WERI-Rb-1 (cell line): ENCODE measurements at places on chromosomes 4 and X.
A peak's percentile ranks its signal among the peaks of the same experiment; 100 is the strongest.

GRCh38 chr4:71872767-71873415 lies 89.0 kb upstream of the GC start:
- no peak for DNase-seq

DNA sequence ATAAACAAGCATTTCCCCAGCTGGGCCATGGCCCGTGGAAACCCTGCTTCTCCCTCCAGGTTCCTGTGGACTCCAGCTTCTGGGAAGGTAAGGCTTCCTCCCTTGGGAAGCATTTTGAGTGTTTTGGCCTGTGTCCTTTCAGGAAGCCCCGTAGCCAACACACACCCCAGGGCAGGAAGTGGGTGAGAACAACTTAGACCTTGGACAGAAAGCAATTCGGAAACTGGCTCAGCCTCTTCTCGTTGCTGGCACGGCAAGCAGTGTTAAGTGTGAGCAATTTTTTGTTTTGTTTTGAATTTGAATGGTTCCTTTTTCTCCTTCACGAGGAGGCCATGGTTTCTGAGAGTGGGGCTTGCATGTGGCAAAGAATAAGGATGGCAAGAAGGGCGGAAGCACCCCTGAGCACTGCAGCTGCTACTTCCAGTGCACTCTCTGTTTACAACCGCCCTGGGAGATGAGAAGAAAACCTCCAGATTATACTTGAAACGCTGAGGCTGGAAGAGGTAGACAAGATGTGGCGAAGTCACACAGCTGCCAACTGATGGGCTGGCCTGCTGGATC lies 14.1 kb upstream of the CYTL1 start:
- DNase-seq, result no peak

DNA sequence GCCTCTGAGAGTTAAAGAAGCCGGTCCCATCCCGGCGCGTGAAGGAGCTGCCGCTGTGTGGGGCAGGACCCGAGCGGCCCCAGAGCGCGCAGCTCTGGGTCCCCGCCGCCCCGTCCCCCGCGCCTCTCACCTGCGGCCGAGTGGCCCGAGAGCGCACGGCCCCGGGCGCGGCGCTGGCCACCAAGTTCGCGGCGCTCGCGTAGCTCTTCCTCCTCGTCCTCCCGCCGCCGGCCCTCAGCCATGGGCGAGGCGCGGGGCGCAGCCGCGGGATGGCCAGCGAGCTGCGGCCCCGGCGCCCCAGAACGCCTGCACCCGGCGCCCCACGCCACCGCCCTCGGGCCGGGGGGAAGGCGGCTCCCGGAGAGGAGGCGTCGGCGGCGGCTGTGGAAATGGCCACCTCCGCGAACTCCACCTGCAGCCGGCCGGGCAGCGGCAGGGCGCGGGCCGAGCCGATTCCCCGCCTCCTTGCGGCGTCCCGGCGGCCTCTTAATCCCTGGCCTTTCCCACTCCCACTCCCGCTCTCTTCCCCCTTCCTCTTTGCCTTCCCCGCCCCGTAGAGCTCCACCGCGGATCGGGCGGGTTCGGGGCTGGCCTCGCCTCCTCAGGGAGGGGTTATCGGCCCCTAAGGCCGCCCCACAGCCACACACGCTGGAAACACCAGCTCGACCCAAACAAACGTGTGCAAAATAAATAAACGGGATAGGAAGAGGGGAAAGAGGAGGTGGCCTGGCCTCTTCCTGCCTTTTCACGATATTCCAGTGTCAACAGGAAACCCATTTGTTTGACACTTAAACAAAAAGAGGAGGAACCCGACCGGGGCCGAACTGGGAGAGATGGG lies at the start of gene SH3D19:
Gene SH3D19 (minus strand): TSS at position 495 of the 838 bp plus-strand sequence. CDS start 253 bp downstream, at position 242.
- peak; percentile 94 for DNase-seq

GRCh38 chr4:151882072-151882803 lies 121.4 kb upstream of the GATB start:
- no peak for DNase-seq

DNA sequence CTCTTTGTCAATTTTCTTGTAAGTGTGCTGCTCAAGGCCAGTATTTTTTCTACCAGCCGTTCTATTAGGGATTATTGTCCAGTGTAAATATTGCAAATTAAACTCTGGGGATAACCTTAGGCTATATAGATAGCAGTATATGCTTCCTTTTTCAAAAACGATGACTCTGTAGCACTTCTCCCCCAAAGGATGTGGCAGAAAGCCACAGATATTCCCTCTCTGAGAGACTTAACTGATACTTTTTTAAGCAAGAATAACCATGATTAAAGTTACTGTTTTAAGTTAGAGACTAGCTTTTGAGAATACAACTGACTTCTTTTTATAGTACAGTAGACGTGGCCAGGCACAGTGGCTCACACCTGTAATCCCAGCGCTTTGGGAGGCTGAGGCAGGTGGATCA lies 130.0 kb downstream of the FHIP1A start:
- DNase-seq, result no peak

- no peak for DNase-seq
These were observed 181.2 kb upstream of the ETNPPL start for GRCh38 chr4:108943976-108944591.
